ENCODE measurements at places on chromosomes 5 and 9. TPM values are rescaled to one million over a fixed set of nuclear protein-coding genes. Genes with fewer than 3 reads are reported as not detected.

SPRY4 gene
- 15.6 TPM for total RNA-seq

GRCh38 chr5:17443333-17444130 lies 54.5 kb upstream of the TAF11L2 start:
- no peak for DNase-seq

DNA sequence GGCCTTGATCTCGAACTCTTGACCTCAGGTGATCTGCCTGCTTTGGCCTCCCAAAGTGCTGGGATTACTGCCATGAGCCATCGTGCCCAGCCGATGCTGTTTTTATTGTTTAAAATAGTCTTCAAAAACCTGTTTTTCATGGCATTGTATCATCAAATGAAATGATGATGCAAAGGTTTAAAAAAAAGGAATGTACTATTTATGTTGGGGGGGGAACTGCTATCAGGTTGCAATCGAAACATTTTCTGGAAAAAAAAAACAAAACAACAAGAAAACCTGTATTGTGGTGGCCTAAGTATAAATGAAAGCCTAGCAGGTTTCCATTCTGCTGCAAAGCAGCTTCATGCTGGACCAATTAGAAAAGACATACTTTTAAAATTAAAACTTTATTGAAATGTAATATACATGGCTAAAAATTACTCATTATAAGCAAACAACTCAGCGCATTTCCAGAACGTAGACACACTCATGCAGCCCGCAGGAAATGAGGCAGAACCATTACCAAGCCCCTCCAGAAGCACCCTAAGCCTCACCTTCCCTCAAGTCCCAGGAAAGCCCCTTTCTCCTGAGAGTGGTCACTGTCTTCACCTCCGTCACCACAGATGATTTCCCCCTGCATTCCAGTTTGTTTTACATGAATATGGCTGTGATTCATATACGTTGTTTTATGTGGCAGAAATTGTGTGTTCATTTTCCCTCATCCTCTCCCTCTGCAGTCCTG lies 19.0 kb downstream of the GPR107 start:
- DNase-seq: no peak

- DNase-seq: no peak
Measured at GRCh38 chr5:179128041-179128365, 67.8 kb downstream of the ZNF354C start.

- DNase-seq: no peak
Measured at GRCh38 chr9:14383294-14383693, 69.4 kb upstream of the NFIB start.

DNA sequence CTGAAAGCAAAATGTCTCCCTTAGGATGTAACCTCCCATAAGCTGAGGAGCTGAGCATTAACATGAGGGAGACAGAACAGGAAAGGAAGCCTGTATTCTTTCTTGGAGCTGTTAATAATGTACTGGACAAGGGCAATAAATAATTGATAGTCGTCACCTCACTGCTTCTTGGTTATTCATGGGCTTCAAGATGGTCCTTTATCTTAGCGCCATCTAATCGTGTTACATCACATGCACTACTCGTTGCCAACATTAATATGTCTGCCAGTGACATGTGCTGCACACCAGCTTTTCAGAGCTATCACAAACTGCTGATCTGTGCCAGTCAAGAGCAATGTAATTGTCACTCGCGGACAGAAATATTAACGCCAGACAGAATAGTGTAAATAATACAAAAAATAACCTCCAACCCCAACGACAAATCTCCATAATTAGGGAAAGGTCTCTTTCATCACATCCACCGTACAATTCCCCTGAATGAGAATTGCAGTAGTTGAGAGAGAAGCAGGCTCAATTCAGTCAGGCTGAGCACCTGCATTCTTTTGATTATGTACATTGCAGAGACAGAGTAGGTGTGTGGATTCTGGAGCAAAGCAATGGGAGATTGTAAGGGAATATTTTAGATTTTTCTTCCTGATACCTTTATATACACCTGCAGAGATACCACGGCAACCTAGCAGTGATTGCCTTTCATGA lies 267.1 kb downstream of the SPATA31D1 start:
- DNase-seq: no peak
